ENCODE measurements at places on chromosomes 6 and 20.

DNA sequence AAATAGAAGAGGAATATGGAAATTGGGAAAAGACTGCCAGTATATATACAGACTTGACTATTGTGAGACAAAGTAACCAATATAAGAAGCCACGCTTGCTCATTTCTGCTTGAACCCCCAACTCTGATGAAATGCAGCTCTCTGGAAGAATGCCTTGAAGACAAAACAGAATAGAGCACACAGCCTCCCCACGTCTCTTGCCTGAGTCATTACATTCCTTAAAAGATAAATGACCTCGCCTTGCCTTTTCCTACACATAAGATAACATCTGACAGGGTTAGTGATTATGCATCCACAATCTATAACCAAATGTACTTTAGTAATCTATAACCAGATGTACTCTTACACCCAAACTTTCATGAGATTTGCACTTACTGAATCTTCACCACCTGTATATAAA, 141.1 kb upstream of the EEF1E1 start:
- DNase-seq: no peak

DNA sequence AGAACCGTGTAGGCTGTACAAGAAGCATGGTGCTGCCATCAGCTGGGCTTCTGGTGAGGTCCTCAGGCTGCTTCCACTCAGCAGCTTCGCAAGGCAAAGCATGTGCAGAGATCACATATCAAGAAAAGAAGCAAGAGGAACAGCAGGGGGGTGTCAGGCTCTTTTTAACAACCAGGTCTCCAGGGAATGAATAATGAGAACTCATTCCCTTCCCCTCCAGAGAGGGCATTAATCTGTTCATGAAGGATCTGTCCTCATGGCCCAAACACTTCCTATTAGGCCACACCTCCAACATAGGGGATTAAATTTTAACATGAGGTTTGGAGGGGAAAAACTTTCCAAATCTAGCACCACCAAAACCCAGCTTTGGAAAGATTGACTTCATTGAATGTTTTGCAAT, 20.0 kb downstream of the GINM1 start:
- no peak for DNase-seq

DNA sequence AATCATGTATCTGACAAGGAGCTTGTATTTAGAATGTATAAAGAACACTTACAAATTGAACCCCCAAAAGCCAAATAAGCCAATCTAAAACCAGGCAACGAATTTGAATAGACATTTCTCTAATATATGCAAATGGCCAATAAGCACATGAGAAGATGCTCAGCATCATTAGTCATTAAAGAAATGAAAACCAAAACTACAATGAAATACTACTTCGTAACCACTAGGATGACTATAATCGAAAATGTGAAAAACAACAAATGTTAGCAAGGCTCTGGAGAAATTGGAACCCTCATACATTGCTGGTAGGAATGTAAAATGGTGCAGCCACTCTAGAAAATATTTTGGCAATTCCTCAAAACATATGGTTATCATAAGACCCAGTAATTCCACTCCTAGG, 105.8 kb upstream of the TOP1 start:
- no peak for DNase-seq

GRCh38 chr6:9266741-9267140, 831.4 kb upstream of the SLC35B3 start:
- no peak for DNase-seq

GRCh38 chr6:98041056-98041455, 758.0 kb upstream of the MMS22L start:
- DNase-seq: no peak

GRCh38 chr6:155158030-155158843, 105.6 kb upstream of the CLDN20 start:
- DNase-seq: no peak

DNA sequence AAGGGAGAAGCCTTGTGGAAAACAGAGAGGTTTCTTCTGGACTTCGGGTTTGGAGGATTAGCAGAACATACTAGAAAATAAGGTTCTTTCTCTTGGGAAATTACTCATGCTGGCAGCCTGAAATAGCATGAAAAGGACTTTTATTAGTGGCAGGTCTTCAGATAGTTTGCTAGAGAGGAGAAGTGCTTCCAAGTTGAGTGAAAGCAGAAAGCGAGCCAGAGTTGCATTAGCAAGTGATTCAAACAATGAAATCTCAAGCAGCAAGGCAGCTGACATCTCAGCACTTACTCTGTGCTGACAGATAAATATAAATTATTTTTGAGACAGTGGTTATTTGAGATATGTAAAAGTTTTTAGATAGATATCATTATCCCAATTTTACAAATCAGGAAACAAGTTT, 91.9 kb downstream of the PLCB4 start:
- no peak for DNase-seq

DNA sequence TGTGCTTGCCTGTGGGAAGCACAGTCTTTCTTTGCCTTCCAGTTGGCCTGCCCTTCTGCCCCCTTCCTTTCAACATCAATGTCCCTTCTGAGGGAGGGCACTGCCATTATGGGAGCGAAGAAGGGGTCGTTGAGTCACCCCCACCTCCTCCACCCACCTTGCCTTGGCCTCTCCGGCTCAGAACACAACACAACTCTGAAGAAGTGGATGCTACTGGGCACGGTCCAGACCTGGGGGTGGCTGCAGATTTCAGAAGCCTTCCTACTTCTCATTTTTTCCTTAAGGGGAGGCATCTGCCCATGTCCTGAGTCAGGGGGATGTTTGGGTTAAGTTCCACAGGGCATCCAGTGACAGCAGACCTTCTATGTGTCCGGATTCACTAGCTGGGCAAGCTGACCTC, 72.1 kb downstream of the GFOD1 start:
- no peak for DNase-seq

DNA sequence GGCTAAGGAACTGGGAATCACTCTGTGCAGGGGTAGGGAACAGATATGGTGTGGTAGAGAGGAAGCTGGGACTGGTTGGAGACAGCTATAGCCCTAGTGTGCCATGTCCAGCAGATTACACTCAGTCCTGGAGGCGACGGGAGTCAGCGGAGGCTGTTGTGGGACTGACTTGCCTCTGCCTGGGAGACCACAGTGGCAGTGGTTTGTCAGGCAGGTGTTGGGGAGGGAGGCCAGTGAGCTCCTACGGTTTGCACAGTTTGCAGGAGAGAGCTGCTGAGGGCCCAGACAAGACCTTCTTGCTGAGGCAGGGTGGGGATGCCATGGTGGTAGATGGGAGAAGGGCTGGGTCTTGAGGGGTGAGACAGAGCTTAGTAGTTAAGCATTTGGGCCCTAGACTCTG, 4.9 kb downstream of the PLCG1 start:
- no peak for DNase-seq

DNA sequence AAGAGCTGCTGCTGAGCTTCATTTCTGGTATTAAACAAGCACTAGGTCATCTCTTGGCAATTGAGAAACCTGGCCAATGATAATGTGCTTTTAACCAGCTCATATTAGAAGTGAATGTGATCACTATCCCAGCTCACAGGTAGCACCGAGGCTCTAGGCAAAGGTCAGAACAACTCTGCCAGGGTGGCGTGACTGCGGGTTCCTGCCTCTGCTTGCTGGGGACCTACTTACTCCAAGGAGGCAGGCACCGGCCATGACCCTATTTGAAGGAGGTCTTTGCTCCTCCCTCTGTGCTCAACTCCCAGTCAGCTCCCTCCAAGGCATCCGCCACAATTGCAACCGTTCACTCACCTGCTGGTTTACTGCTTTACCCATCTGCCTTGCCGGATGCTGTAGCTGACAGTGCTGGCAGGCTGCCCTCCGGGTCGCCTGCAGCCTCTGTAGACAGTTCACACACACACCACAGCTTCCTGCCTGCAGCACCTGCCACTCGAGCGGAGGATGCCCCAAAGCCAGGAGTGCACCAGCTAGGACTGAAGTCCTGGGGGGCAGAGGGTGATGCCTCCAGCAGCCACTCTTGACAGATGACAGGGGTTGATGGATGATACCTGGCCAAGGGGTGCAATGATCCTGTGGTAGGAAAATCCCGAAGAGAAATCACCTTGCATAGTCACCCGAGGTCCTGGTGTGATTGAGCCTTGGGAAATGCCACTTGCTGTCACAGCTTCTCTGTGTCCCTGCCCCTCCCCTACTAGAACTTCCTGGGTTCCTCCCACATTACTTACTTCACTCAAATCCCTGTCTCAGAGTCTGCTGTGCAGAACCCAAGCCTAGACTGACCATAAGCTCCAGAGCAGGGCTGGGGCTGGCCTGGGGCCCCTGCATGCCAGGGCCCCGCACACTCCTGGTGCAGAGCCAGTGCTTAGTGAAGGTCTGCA, 8.8 kb upstream of the VSX1 start:
- DNase-seq: no peak

GRCh38 chr6:126422912-126423311, 83.0 kb downstream of the CENPW start:
- no peak for DNase-seq

DNA sequence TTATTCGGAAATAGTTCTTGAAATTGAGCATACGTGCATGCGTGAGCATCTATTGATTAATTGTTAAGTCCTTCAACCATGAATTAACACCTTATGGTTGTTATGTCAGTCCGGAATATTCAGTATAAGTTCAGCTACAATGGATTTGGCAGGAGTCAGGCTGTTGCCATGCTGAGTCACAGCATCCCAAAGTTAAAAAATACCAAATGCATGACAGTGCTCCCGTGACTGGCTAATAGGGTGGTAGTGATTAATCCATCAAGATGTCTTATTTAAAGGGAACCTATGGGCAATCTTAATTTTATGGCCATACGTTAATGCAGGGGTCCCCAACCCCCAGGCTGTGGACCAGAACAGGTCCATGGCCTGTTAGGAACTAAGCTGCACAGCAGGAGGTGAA, 10.5 kb downstream of the RAE1 start:
- no peak for DNase-seq

GRCh38 chr20:1827974-1828785, 67.0 kb upstream of the SIRPA start:
- DNase-seq: no peak

GRCh38 chr6:35287671-35288396, 9.8 kb upstream of the DEF6 start:
- DNase-seq: no peak

- no peak for DNase-seq
Measured at GRCh38 chr6:166251211-166251610, 57.0 kb downstream of the PRR18 start.

- no peak for DNase-seq
Measured at GRCh38 chr6:151242420-151242861, 2.7 kb downstream of the AKAP12 start.

DNA sequence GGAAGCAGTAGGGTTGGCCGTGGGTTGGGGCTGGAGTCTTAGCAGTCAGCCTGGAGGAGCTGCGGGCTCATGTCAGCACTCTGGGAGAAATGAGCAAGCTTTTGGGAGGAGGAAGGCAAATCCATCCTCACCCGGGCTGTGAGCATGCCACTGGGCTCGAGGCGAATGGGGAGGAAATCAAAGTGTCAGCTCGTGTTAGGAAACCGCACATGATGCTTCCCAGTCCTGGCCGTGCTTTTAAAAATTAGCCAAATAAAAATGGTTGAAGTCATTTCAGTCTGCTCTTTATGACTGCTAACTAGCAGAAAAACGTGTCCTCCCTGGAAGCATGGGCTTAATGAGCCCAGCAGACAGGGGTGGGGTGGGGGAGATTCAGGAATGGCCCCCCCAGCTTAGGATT, 98.1 kb downstream of the NFATC2 start:
- no peak for DNase-seq

DNA sequence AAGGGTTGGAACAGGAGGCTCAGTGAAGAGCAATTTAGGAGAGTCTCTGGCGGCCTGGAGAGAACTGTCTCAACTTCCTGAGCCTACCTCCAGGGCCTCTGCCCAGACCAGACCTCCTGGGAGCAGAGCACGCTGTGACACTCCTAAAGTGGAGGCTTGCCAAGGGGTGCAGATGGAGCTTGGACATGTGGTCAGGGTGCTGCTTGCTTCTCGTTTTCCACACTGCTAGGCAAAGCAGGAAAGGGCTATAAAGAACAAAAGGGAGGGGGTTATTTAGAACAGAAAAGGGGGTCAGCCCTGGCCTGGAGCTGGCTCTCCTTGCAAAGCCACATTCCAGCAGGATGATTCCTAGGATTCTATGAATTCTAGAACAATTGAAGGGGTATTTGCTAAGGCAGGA, 145.7 kb upstream of the GGTLC1 start:
- DNase-seq: no peak

- no peak for DNase-seq
Measured at GRCh38 chr6:107353773-107354382, 105.5 kb downstream of the PDSS2 start.

DNA sequence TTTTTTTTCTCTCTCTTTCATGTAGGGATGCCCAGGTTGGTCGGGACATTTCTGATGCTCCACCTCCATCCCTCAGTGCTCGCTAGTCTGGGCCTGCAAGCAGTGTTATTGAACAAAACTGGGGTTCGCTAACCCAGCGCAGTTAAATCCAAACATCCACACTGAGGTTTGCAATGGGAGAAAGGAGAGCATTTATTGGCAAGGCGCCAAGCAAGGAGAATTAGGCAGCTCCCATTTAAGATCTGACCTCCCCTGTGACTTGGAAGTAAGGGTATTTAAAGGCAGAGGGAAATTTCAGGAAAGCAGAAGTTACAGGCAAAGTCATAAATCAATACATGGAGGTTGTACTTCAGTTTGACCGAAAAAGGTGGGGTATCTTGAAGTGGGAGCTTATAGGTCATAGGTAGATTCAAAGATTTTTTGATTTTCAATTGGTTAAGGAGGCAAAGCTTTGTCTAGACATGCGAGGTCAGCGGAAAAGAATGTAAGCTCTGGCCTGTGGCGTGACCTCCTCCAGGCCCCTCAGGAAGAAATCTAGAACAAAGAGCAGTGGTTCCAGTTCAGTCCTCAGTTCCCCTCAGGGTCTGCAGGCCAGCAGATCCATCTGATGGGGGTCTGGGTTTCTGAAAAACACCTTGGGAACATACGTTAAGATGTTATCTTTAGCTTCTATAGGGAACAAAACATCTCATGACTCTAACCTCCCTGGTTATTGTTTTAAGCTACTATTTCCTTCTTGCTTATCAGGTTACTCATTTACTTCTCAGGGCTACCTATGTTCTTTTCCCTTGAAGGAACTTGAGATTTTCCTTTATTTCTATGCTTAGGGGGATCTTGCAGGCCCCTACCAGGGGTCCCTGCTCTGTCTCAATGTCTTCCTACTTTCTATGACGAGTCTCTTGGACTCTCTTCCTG, 66.0 kb upstream of the KIF16B start:
- no peak for DNase-seq

DNA sequence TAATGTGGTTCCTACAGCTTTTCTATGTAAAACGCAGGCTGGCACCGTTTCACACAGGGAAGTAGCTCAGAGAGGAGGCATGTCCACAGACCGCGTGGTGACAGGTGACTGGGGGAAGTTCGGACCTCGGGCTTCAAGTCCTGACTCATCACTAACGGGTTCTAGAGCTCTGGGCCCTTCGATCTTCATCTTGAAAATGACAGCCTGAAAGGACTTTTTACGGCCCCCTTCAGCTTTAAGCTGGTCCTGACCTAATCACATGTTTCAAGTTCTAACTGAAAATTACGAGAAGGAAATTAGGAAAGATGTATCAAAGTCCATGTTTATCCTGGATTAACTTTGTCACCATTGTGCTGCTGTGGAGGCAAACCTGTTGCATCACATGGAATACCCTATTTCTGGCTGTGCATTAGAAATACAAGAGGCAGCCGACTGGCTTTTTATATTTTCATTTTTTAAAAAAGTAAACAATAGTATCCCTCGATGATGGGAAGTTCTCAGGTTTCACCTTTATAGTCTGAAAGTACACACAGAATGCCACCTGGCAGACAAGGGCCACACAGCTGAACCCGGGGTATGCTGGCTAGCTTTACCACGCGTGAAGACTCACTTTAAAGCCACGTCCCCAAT, 2.0 kb downstream of the MAN1A1 start:
- peak; percentile 3 for DNase-seq

Data from activated naive CD4-positive, alpha-beta T cell (primary cell).